ENCODE measurements at places on chromosomes 2 and 18.

DNA sequence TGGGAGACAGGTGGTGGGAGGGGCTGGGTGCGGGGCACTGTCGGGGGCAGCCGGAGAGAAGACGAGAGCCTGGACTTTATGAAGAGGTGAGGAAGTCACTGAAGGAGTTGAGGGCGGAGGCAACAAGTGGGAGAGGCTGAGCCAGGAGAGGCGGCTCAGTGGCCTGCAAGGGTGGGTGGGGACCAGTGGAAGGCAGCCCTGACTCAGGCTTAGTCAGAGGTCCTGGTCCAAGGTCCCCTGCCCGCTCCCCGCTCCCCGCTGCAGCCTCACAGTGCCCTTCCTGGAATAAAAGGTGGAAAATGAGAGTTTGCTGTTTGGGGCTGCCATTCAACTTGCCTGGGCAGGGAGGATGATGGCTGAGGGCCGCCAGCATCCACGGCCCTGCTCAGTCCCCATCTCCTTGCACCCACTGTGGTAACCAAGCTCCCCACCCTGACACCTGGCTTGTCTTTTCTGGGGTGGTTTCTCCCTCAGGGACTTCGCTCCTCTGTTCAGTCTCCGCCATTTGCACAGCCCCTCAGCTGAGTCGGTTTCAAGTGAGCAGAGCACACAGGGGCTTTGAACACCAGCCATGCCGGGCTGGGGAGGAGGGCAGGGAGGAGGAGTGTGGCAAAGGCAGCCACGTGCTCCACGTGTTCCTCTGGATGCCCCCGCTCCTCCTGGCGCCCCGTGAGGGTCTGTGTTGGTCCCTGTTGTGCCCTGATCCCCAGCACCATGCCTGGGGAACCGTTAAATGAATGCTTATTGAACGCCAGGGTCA lies 13.7 kb upstream of the RALB start:
- no peak for DNase-seq
- H3K4me1 ChIP-seq, result peaks cover 2% of the 10 kb centered on the region
- H3K36me3 ChIP-seq, result peaks cover 3% of the 10 kb centered on the region
- H3K27ac ChIP-seq, result no peak overlapping the region
- peaks cover 7% of the 10 kb centered on the region for H3K27me3 ChIP-seq

DNA sequence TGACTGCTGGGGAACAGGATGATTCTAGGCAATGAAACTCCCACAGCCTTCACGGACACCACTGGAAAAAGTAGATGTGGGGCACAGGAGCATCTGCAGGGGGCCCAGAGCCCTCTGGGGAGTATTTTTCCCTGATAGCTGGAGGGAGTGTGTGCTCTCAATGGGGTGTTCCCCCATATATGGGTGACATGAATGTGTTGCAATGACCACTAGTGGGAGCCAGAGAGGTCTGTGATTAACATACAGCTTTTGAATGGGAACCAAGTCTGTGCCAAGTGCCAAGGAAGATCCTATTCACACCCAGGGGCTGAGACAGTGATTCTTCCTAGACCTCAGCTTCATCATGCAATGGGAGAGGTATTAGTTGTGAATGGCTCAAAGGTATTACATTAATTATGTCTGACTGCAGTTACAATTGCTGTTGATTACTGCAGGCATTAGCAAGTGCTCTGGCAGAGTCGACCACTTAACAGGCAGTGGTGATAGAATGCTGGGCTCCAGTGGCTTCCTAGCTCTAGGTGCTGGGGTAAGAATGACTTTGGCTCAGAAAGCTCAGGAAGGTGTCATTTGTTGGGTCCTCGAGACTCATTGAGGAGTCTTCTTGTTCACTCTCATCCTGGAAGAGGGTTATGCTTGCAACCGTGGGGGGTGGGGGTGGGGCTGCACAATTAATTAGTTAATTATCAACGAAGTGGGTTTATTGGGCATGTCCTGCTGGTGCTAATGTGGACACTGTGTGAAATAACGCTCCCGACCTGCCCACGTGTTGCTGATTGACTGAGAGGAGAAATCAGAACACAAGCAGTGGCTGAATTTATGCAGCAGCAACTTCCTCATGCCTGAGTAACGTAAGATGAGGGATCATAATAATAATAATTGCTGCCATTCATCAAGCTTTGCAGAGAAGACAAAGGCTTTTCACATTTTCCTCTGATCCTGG lies 194.1 kb downstream of the CLIP4 start:
- H3K4me1 ChIP-seq, result peaks cover 9% of the 10 kb centered on the region
- H3K27me3 ChIP-seq, result peaks cover 52% of the 10 kb centered on the region
- peaks cover 3% of the 10 kb centered on the region for H3K36me3 ChIP-seq
- H3K27ac ChIP-seq, result no peak overlapping the region
- DNase-seq, result peak; percentile 21

- H3K27ac ChIP-seq, result no peak overlapping the region
- DNase-seq, result no peak
- peaks cover 5% of the 10 kb centered on the region for H3K36me3 ChIP-seq
- no peak overlapping the region for H3K4me3 ChIP-seq
- peaks cover 27% of the 10 kb centered on the region for H3K27me3 ChIP-seq
Measured at GRCh38 chr2:172280571-172281361, 146.6 kb upstream of the ITGA6 start.

GRCh38 chr2:41782306-41783158 lies 265.3 kb upstream of the PKDCC start:
- H3K4me1 ChIP-seq, result no peaks in the 10 kb centered on the region
- no peak for DNase-seq
- no peaks in the 10 kb centered on the region for H3K36me3 ChIP-seq
- peak overlapping the region; percentile 14 for H3K27ac ChIP-seq
- peaks cover 35% of the 10 kb centered on the region for H3K27me3 ChIP-seq

DNA sequence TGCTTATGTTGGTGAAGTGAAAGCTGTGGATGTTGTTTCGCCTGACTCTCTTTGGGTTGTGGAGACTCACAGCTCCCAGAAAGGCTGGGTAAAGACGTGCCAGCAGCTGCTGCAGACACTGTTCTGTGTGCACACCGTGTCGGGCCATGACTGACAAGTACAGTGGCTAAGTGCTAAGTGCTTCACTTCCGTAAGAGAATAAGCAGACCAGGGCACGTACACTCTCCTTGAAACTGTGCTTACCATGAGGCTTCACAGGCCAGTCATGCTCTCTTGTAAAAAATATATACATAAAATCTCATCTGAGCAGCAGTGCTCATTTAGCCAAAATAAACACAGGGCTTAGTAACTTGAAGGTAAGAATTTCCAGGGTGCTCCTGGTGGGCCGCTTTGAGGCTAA lies 86.0 kb downstream of the NRP2 start:
- DNase-seq, result no peak
- no peak overlapping the region for H3K27ac ChIP-seq
- H3K4me1 ChIP-seq, result peaks cover 12% of the 10 kb centered on the region

DNA sequence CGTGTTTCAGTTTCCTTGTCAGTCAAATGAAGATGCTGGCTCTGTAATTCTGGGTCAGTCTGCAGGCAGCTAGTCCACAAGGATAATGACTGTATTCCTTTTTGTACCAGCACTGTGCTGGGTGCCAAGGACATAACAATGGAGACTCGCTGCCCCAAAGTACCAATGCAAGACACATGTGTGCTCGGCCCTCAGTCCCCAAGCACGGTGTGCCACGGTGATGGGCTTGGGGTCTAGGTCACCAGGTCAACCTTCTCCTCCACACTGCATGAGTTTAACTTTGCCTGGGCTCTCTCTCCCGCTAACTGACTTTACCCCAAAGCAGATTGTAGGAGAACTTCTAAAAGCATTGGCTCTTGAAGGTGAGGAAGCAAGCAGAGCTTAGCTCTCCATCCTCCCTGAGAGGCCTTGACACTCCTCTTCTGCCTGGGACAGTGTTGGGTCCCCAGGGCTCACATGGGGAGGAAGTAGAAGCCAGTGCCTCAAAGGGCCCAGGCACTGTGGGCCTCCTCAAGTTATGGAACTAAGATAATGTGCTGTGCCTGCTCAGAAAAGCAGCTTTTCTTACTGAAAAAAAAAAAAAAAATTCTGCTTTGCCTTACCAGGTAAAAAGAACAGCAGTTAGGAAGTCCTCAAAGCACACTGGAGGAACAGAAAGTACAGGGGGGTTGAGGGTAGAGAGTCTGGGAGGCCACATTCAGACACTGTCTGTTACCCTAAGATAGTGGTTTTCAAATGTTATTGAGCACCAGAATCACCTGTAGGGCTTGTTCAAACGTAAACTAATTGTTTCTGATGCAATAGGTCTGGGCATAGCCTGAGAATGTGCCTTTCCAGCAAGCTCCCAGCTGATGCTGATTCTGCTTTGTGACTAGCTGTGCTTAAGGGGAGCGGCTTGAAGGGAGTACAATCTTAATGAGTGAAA lies 276.4 kb upstream of the CXCR4 start:
- H3K36me3 ChIP-seq, result peaks cover 2% of the 10 kb centered on the region
- H3K27ac ChIP-seq, result no peak overlapping the region
- peaks cover 8% of the 10 kb centered on the region for H3K27me3 ChIP-seq
- DNase-seq, result no peak
- H3K4me1 ChIP-seq, result peaks cover 13% of the 10 kb centered on the region
- no peak overlapping the region for H3K4me3 ChIP-seq

DNA sequence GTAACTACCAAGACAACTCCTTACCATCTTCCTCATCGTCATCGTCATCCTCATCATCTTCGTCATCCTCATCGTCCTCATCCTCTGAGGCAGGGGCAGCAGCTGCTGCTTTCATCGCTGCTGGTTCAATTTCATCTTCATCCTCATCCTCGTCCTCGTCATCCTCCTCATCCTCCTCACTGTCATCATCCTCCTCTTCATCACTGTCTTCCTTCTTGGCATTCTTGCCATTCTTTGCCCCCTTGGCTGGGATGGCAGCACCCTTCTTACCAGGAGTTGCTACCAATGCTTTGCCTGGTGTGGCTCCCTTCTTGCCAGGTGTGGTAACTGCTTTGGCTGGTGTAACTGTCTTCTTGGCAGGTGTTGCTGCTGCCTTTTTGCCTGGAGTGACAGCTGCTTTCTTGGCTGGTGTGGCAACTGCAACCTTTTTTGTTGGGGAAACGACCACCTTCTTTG lies 2.7 kb downstream of the NCL start:
- peaks cover 22% of the 10 kb centered on the region for H3K36me3 ChIP-seq
- peak overlapping the region; percentile 96 for H3K27ac ChIP-seq
- no peak for DNase-seq
- peak overlapping the region; percentile 79 for H3K4me3 ChIP-seq

- no peak overlapping the region for H3K4me3 ChIP-seq
- H3K36me3 ChIP-seq, result no peaks in the 10 kb centered on the region
- H3K27me3 ChIP-seq, result no peaks in the 10 kb centered on the region
- no peak overlapping the region for H3K27ac ChIP-seq
Measured at GRCh38 chr18:33878213-33878612, 300.2 kb downstream of the ASXL3 start.

- DNase-seq, result no peak
- H3K4me1 ChIP-seq, result no peaks in the 10 kb centered on the region
- H3K27ac ChIP-seq, result no peak overlapping the region
- H3K27me3 ChIP-seq, result peaks cover 56% of the 10 kb centered on the region
Measured at GRCh38 chr2:234939576-234939975, 12.2 kb upstream of the SH3BP4 start.

GRCh38 chr2:43225788-43226557 lies 433 bp downstream of the ZFP36L2 start:
- peaks cover 8% of the 10 kb centered on the region for H3K36me3 ChIP-seq
- peaks cover 34% of the 10 kb centered on the region for H3K4me1 ChIP-seq
- no peaks in the 10 kb centered on the region for H3K27me3 ChIP-seq
- peak; percentile 49 for DNase-seq
- peak overlapping the region; percentile 90 for H3K4me3 ChIP-seq
- peak overlapping the region; percentile 93 for H3K27ac ChIP-seq

DNA sequence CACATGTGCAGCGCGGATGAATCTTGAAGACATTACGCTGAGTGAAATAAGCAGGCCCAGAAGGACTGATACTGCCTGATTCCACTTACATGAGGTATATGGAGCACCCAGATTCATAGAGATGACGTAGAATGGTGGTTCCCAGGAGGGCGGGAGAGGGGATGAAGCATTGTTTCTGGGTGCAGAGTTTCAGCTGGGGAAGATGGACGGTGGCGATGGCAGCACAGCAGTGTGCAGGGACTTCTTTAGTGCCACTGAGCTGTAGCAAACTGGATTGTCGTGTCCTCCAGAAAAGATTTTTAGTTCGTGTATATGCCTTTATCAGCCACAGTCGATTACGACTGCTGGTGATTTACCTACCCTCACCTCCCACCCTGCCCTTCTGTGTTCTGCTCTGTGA lies 30.5 kb downstream of the RAB12 start:
- H3K4me1 ChIP-seq, result no peaks in the 10 kb centered on the region
- no peaks in the 10 kb centered on the region for H3K27me3 ChIP-seq
- H3K4me3 ChIP-seq, result no peak overlapping the region
- no peak for DNase-seq
- H3K36me3 ChIP-seq, result peaks cover 3% of the 10 kb centered on the region

DNA sequence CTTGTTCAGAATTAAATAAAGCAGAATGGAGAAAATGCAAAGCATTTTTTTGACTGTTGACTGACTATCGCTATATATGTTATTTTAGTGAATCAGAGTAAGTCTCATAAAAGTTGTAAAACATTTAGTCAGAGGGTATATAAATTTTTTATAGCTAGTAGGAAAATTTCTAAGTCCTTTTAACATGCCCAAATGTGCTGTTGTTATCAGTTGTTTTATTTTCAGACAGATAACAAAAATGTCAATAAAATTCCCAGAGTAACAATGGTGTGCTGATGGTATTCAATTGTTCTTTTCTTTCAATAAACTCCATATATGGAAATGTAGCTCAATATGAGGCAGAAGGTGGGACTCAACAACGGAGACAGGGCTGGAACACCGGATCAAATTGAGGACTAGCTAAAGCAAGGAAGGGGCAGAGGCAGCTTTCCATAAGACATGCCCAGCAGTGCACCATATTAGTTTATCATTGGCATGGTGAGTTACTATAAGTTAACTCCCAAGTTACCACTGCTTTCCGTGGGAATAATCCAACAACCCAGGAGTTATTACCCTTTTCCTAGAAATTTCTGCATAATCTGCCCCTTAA lies 26.6 kb downstream of the GULP1 start:
- H3K4me1 ChIP-seq, result no peaks in the 10 kb centered on the region
- no peak overlapping the region for H3K4me3 ChIP-seq
- H3K27ac ChIP-seq, result no peak overlapping the region
- no peaks in the 10 kb centered on the region for H3K27me3 ChIP-seq
- no peaks in the 10 kb centered on the region for H3K36me3 ChIP-seq
- DNase-seq, result no peak

GRCh38 chr18:39302481-39302880 lies 1736.9 kb upstream of the CELF4 start:
- H3K36me3 ChIP-seq, result no peaks in the 10 kb centered on the region
- no peaks in the 10 kb centered on the region for H3K27me3 ChIP-seq
- no peak overlapping the region for H3K4me3 ChIP-seq

DNA sequence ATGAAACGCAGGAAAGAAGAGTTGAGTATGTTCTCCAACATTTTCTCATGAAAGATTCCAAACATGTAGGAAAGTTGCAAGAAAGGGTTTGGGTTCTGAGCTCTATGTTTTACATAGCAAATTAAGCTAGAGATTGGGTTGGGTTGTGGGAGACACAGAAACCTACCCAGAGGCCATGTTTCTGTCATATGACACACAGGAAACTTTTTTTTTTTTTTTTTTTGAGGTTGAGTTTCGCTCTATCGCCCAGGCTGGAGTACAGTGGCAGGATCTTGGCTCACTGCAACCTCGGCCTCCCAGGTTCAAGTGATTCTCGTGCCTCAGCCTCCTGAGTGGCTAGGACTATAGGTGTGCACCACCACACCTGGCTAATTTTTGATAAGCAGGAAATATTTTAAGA lies 57.6 kb downstream of the DOCK10 start:
- no peaks in the 10 kb centered on the region for H3K27me3 ChIP-seq
- H3K36me3 ChIP-seq, result no peaks in the 10 kb centered on the region
- H3K4me3 ChIP-seq, result peak overlapping the region; percentile 63
- H3K4me1 ChIP-seq, result peaks cover 51% of the 10 kb centered on the region
- peak overlapping the region; percentile 96 for H3K27ac ChIP-seq
- DNase-seq, result no peak
